ENCODE measurements at places on chromosomes 12 and 14.
A peak's percentile ranks its signal among the peaks of the same experiment; 100 is the strongest.

GRCh38 chr12:7610006-7610405 lies 55.7 kb downstream of the APOBEC1 start:
- no peak for DNase-seq

- DNase-seq: no peak
These were observed 211.1 kb upstream of the RGS6 start for GRCh38 chr14:71720978-71721624.

GRCh38 chr14:53638966-53639365 lies 317.7 kb downstream of the BMP4 start:
- DNase-seq: no peak

DNA sequence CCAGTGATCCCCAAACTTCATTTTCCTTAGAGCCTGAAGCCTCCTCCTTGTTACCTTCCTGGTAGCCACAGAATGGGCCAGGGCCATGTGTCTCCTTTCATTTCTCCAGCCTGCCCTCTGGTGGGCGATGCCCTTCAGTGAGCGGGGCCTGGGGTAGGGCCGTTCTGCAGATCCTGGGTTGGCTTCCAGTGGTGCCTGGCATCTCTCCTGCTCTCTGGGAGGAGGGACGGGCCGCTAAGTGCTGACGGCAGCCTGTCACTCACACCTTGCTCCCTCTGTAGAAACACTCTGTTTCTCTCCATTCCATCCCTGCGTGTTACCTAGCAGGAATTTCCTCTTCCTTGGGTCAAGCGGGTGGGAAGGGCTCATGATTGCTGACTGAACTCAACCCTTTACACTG lies 232.1 kb downstream of the CACNA1C start:
- no peak for DNase-seq

DNA sequence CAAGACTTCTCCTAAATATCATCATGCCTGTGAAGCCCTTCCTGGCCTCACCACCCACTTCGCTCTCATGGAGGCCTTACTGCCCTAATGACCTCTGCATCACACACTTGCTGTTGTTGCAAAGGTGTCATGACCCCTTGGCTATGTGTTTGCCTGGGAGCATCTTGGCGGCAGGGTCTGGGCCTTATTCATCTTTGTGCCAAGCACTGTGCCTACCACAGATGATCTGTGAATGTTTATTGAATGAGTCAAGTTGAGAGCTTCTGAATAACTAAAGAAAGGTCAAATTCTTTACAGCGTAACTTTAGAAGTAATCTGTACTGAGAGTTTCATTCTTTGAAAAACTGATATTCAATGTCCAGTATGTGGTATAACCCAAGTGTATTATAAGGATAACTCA lies 113.3 kb downstream of the TTC8 start:
- DNase-seq: no peak

- DNase-seq: no peak
These were observed 18.9 kb downstream of the LLPH start for GRCh38 chr12:66111605-66112004.

GRCh38 chr12:124556896-124557501 lies 10.4 kb downstream of the NCOR2 start:
- no peak for DNase-seq

DNA sequence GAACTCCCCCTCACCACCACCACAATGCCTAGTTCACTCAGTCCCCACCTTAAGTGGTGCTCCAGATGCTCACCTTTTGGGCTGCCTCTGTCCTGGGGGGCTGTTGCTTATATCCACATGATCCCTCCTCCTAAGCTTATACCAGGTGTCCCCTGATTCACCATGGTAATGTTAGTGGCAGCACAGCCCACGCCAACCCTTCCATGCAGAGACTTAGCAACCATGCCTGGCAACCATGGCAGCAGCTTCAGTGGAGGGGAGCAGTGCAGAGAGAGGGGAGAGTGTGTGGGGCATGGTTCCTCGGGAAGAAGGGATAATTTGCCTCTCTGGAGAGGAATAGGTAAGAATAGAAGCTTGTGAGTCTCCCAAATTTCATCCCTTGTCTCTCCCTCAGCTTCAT lies 1.2 kb upstream of the DDN start:
- no peak for DNase-seq

- DNase-seq: no peak
These were observed 126.5 kb upstream of the MYL2 start for GRCh38 chr12:111046896-111047295.

- no peak for DNase-seq
These were observed 65.5 kb downstream of the SVOP start for GRCh38 chr12:108955225-108955835.

GRCh38 chr12:40691913-40692764 lies at the start of gene CNTN1:
CNTN1 (plus strand) TSS chr12:40692439.
- DNase-seq: peak; percentile 41

Data from NCI-H1436 treated with DMSO at 0.1 percent for 48 hours (cell line).